ENCODE measurements at places on chromosomes 16 and 17. TPM values are rescaled to one million over a fixed set of nuclear protein-coding genes. Genes with fewer than 3 reads are reported as not detected.

- peak; percentile 100 for DNase-seq
Observed at GRCh38 chr17:41786227-41787020, at the start of gene JUP. JUP (minus strand) TSS chr17:41786711; CDS start chr17:41771854, 14,857 bp downstream.

GRCh38 chr16:85524630-85525419 is 88.3 kb upstream of the GSE1 start:
- no peak for DNase-seq

DNA sequence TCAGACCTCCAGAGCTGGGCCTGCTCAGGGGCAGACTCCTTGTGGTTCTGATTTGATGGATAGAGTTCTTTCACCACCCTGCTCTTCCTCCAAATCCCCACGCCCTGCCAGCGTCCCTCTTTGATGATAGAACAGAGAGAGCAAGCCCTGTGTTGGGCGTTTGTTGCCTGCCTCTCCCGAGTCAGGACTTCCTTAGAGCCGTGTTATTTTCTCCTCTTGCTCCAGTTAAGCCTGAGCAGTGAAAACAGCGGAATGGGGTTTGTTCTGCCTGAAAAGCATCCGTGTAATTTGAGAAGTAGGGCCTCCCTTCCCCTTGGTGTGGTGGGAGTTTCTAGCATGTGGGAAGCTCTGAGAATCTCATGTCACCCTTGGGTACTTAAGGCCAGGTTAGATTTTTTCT is 22.1 kb downstream of the TMEM94 start:
- peak; percentile 73 for DNase-seq

GRCh38 chr17:63015824-63016223 is 49.8 kb downstream of the TANC2 start:
- no peak for DNase-seq

DNA sequence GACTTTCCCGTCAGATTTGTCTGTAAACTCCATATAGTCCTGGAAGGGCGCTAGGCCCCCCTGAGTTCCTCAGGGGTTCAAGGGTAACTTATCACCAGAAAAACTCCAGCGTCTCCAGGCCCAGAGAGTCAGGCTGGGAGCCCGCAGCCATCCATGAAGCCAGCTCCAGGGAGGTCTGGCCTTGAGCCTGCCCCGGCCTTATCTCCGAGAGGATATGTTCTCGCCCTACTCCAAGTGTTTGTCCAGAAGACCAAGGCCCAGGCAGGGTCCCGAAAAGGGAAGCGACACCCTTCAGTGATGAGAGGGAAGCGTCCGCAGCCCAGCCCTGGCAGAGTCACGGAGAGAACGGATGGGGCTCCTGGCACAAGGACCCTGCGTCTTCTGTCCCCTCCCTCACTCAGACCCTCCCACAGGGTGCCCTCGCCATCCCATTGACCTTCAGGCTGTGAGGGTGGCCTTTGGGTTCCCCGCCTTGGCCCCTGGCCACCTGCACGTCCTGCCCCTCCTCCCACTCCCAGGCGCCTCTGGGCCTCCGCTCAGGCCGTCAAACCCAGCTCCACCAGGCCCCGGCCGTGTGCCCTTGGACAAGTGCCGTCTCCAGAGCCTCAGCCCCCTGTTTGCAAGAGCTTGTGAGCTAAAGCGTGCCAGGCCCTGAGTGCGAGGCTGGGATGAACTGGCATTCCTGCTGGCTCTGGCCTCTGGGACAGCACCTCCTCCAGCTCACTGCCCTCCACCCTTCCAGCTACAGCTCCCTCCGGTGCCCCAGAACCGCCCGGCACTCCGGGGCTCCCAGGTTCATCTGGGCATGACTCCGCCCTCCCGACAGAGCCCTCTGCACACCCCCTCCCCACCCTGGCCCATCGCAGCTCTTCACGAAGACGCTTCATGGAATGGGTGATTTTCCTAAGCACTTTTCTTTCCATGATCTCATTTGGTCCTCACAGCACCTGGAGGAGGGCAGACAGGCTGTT is 83.4 kb downstream of the ZDHHC7 start:
- no peak for DNase-seq

PRR29 gene
- total RNA-seq = 4.4 TPM

LRRC37A gene
- total RNA-seq = 3.1 TPM

KRTAP2-2 gene
- total RNA-seq = not detected

ESRP2 gene
- total RNA-seq = 32.9 TPM

NPW gene
- not detected for total RNA-seq

TPSG1 gene
- total RNA-seq = 3.4 TPM
